ENCODE measurements at places on chromosomes 2 and 18. TPM values are rescaled to one million over a fixed set of nuclear protein-coding genes. Genes with fewer than 3 reads are reported as not detected.

Gene GAREM2
- 4.4 TPM for total RNA-seq

Gene NHEJ1
- total RNA-seq = 17.7 TPM

Gene CNNM4
- total RNA-seq = 8.3 TPM

Gene INHBB
- 19.4 TPM for total RNA-seq

Gene MYCN
- total RNA-seq = 2.0 TPM

Gene TEKT4
- total RNA-seq = not detected

Gene ORC4
- 25.5 TPM for total RNA-seq

Gene CSRNP3
- total RNA-seq = 2.7 TPM

Gene FAM228A
- total RNA-seq = 0.98 TPM

Gene ZNF397
- total RNA-seq = 31.9 TPM

Gene SCN7A
- 15.0 TPM for total RNA-seq

Gene KCNG2
- total RNA-seq = not detected

Gene NPAS2
- 37.6 TPM for total RNA-seq

Gene LYPD1
- not detected for total RNA-seq

Gene NCL
- total RNA-seq = 348 TPM

Gene ME2
- 32.2 TPM for total RNA-seq

Gene OTX1
- total RNA-seq = not detected

Gene CYRIA
- 12.5 TPM for total RNA-seq

Gene SCYGR7
- not detected for total RNA-seq

Gene LIPT1
- 3.9 TPM for total RNA-seq

Gene LAMA3
- total RNA-seq = 106 TPM

Gene EVX2
- total RNA-seq = 0.98 TPM

Gene CEP192
- total RNA-seq = 17.9 TPM

Gene PARD3B
- 12.3 TPM for total RNA-seq

Gene COL4A3
- 1.5 TPM for total RNA-seq

Gene HJURP
- 2.2 TPM for total RNA-seq

Gene AQP12A
- total RNA-seq = not detected

Gene CRACDL
- total RNA-seq = 6.4 TPM

Gene MPHOSPH10
- 21.6 TPM for total RNA-seq

Gene SERPINB10
- 0.98 TPM for total RNA-seq

Gene TXNDC2
- total RNA-seq = 0.49 TPM

Data from vagina (tissue), 2 donors.